ENCODE measurements at places on chromosomes 7 and 10. TPM values are rescaled to one million over a fixed set of nuclear protein-coding genes. Genes with fewer than 3 reads are reported as not detected.

- DNase-seq, result no peak
These were observed 11.1 kb upstream of the PPP2R2D start for GRCh38 chr10:131889755-131890154.

Gene AGMO
- total RNA-seq, result not detected

DNA sequence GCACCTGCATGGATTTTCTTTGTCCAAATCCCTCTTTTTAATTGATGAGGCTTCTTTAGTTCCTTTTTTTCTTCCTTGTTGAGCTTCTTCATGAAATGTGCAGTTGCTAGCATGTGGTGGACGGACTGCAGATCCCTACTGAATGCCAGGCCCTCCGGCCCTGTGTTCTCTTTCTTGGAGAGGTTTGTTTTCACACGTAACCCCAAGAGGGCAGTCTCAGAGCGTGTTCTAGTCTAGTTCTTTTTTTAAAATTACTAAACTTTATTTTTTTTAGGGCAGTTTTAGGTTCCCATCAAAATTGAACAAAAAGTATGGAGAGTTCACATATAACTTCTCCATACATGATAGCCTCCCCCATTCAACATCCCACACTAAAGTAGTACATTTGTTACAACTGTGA lies 190.0 kb downstream of the CFTR start:
- no peak for DNase-seq

- DNase-seq, result no peak
These were observed 523.9 kb downstream of the ADRA2A start for GRCh38 chr10:111600772-111601171.

GRCh38 chr7:30450240-30450982 lies 28.2 kb downstream of the NOD1 start:
- no peak for DNase-seq

Gene LIPJ
- 0.21 TPM for total RNA-seq

- no peak for DNase-seq
These were observed 725.8 kb downstream of the PARD3 start for GRCh38 chr10:34089253-34089652.
